ENCODE measurements at places on chromosomes 16 and 17. TPM values are rescaled to one million over a fixed set of nuclear protein-coding genes. Genes with fewer than 3 reads are reported as not detected.

Gene CHTF8
- total RNA-seq, result 82.4 TPM

Gene PYDC1
- total RNA-seq, result not detected

Gene NPIPA7
- 4.0 TPM for total RNA-seq

Gene ANKFN1
- total RNA-seq, result 1.7 TPM

Gene FAM171A2
- total RNA-seq, result 9.9 TPM

Gene ZNF287
- 6.7 TPM for total RNA-seq

Gene VMO1
- total RNA-seq, result 13.1 TPM

Gene G6PC1
- total RNA-seq, result not detected

Gene MFAP4
- 77.4 TPM for total RNA-seq

Gene ABCA3
- total RNA-seq, result 8.7 TPM

Gene NECAB2
- not detected for total RNA-seq

Gene SLC7A5
- 14.5 TPM for total RNA-seq

Gene ARHGAP27
- 37.3 TPM for total RNA-seq

Gene CTRL
- 0.51 TPM for total RNA-seq

Gene USH1G
- 2.9 TPM for total RNA-seq

Gene ATF7IP2
- total RNA-seq, result 4.1 TPM

Gene TNS4
- 10.4 TPM for total RNA-seq

Gene TRAPPC2L
- total RNA-seq, result 17.1 TPM

Gene NEUROD2
- not detected for total RNA-seq

Gene MPDU1
- total RNA-seq, result 27.4 TPM

Gene KRTAP4-6
- total RNA-seq, result not detected

Gene GSG1L2
- not detected for total RNA-seq

Gene FNDC8
- not detected for total RNA-seq

Gene SLC25A39
- total RNA-seq, result 44.7 TPM

Gene SAP30BP
- 57.0 TPM for total RNA-seq

Gene TMC7
- total RNA-seq, result 2.4 TPM

Gene TMIGD1
- not detected for total RNA-seq

Gene ALOXE3
- total RNA-seq, result not detected

Gene KRT24
- 0.31 TPM for total RNA-seq

Gene SNRNP25
- 13.0 TPM for total RNA-seq

Gene TBC1D26
- not detected for total RNA-seq

Gene SIRT7
- total RNA-seq, result 9.1 TPM

Gene KCTD5
- 28.4 TPM for total RNA-seq

Gene PERCC1
- not detected for total RNA-seq

All from tongue (tissue), 3 donors.